ENCODE measurements at places on chromosomes 2 and 18.

DNA sequence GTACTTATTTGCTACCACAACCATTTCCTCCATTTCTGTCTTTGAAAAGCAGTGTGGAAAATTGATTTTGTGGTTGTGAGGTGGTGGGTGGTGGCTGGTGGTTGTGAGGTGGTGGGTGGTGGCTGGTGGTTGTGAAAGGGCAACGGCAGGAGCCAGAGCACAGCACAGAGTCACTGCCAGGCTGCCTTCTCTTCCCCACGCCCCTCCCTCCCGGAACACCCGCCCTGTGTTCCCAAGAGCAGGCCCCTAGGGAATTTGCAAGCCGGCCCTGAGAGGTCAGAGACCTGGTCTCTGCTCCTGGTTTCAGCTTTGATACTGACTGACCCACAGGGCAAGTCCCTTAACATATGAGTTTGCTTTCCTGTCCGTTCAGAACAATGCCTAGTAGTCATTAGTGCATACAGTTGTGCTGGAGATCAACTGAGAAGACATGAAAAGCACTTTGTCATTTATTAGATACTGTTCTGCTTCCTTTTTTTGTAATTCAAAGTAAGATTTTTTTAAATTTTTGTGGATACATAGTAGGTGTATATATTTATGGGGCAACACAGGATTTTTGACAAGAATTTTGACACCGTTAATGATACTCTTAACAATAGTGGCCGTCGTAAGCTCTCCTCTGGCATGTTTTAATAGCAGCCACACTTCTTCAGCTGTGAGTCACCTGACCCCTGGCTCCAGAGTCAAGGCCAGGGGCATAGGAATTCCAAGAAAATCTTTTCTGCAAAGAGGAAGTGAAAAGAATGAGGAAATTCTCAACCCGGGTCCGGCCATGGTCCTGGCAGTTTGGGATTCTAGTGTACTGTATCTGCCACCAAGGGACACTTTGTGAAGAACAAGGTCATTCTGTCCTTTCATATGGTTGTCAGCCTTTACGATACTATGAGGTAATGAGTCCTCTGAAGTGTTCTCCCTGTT is 53.2 kb downstream of the ITGA6 start:
- DNase-seq, result no peak

GRCh38 chr2:130341562-130342019 is 1.1 kb upstream of the IMP4 start:
- no peak for DNase-seq

DNA sequence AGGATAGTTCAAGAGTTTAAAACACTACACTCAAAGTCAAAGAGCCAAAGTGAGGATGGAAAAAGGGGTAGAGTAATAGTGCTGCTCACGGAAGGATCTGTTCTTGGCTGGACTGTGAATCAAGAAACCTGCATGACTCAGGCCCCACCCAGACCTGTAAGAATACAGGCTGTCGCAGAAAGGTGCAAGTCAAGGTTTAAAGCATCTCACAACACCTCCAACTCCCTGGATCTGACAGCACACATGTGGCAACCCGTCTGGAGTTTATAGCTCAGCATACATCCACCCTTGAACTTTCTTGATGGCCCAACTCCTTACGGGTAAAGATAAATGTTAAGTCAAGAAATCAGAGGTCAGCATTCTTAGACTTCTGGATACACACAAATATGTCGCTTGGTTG is 6.3 kb downstream of the KIAA2012 start:
- no peak for DNase-seq

DNA sequence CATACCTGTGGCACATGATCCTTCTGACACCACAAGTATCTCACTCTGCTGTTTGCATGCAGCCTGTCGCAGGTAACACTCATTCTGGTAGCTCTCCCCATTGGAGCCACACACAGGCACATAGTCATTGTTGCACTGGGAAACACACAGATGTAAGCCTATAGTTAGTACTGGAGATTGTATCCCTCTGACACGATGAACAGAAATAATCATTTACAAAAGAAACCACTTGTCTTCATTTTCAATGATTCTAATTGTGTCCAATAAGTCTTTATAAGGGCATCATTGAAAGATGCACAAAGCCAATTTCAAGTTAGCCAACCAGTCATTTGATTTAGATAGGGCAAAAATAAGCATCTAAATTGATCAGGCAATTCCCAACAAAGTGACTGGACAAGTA is 10.4 kb downstream of the TMEFF2 start:
- no peak for DNase-seq

DNA sequence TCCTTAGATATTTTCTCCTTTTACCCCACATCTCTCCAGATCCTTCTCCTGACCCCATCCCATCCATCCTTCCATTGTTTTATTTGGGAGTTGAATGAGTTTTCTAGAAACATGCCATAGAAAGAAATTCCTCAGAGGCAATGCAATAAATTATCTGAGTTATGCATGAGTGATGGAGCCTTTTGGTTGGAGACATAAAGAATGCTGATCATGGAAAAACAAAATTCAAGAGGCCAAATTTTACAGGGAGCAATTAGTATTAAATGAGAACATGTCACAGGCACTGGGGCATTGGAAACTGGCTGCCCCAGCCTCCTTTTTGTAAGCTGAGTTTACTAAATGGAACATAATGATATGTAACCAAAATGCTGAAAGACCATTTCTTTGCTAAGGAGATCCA is 74.2 kb upstream of the LCLAT1 start:
- DNase-seq, result no peak

- DNase-seq, result no peak
These were observed 259.0 kb downstream of the AGAP1 start for GRCh38 chr2:235752846-235753245.

- peak; percentile 73 for DNase-seq
These were observed 5.3 kb upstream of the RAB12 start for GRCh38 chr18:8603663-8604520.

DNA sequence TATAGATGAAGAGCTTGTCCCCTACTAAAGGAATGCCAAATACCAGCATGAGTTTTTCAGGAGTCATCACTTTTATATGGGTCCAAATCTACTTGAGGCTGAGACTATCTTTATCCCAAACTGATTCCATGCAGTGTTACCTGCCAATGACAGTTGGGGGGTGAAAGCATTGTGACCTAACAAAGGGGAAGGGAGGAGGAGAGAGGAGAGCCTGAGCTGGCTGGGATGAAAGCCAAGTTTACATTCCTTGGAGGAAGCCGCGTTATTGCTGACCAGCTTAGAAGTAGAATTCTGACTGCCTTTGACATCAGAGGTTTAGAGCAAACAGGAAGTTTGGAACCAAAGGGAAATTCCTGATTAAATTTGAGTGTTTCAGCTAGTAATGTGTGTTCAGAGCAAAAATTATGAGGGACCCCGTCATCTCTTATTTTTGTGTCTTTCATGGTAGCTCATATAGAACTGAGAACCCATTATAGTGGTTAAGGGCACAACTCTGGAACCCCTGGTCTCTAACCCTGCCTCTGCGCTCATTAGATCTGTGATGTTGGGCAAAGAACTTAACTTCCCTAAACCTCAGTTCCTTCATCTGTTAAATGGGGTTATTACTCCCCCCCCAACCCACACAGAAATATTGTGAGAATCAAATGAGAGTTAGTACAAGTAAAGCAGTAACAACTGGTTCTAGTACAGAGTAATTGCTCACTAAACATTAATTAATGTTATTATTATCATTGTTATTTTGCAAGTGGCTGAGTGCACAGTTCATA is 199.3 kb upstream of the EPAS1 start:
- DNase-seq, result peak; percentile 93

DNA sequence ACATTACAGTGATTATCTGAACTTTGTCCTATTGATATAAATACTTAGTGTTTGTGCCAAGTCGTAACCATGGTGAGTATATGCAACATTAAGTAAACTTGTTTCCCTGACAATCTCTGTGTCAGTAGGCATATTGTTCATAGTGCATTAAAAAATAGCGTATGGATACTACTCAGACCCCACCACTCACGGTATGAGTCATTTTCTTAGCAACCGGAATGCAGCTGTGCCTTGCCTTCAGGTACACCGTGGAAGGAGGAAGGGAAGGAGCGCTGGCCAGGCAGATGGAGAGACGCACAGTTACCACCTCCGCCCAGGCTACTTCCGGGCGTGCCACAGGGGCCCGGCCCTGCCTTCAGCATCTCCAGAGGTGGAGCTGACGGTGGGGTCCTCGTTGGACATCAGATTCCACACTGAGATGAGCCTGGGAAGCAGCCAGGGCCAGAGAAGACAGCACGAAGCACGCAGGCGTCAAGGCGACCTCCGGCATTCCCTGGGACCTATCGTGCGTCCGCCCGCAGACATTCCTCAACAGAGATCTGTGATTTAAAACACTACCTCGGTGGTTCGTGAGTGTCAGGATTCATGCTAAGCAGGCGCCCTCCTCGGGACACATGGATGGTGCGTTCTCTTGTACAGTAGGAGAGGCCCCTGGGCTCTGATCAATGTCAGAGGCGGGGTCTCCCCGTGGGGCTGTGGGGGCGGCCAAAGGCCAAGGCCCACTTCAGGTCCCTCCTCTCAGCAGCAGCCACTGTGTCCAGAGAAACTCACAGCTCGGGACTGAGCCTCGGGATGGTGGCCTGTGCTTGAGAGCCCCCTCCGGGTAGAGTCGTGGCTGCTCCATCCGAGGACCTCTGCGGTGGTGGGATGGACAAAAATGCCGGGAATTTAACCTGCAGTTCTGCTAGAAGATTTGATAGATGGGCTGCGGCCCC is 82.2 kb upstream of the HDAC4 start:
- no peak for DNase-seq

- no peak for DNase-seq
These were observed 90.6 kb downstream of the MDH1 start for GRCh38 chr2:63679252-63679855.

GRCh38 chr2:133262893-133263292 is 305.4 kb downstream of the NCKAP5 start:
- no peak for DNase-seq

Data from suppressor macrophage treated with lipopolysaccharide for 4 hours (primary cell).